ENCODE measurements at places on chromosomes 16 and 17. TPM values are rescaled to one million over a fixed set of nuclear protein-coding genes. Genes with fewer than 3 reads are reported as not detected.
A peak's percentile ranks its signal among the peaks of the same experiment; 100 is the strongest.

The SLC52A1 gene
- not detected for total RNA-seq

The DNAAF1 gene
- 0.20 TPM for total RNA-seq

The EVPL gene
- 2.1 TPM for total RNA-seq

The WIPF2 gene
- 9.0 TPM for total RNA-seq

The UMOD gene
- not detected for total RNA-seq

The CHRNE gene
- 2.5 TPM for total RNA-seq

The CSH1 gene
- total RNA-seq = not detected

The KRT25 gene
- total RNA-seq = 0.84 TPM

The ANKFN1 gene
- total RNA-seq = 0.63 TPM

The CDH15 gene
- 0.84 TPM for total RNA-seq

The BEAN1 gene
- 0.30 TPM for total RNA-seq

The NGFR gene
- total RNA-seq = 205 TPM

The SLC5A11 gene
- total RNA-seq = not detected

The CLEC19A gene
- total RNA-seq = not detected

GRCh38 chr16:75264457-75264998 lies 13.1 kb upstream of the BCAR1 start:
- peak; percentile 48 for DNase-seq

- DNase-seq = no peak
These were observed 1.7 kb upstream of the STAT3 start for GRCh38 chr17:42389899-42390298.

DNA sequence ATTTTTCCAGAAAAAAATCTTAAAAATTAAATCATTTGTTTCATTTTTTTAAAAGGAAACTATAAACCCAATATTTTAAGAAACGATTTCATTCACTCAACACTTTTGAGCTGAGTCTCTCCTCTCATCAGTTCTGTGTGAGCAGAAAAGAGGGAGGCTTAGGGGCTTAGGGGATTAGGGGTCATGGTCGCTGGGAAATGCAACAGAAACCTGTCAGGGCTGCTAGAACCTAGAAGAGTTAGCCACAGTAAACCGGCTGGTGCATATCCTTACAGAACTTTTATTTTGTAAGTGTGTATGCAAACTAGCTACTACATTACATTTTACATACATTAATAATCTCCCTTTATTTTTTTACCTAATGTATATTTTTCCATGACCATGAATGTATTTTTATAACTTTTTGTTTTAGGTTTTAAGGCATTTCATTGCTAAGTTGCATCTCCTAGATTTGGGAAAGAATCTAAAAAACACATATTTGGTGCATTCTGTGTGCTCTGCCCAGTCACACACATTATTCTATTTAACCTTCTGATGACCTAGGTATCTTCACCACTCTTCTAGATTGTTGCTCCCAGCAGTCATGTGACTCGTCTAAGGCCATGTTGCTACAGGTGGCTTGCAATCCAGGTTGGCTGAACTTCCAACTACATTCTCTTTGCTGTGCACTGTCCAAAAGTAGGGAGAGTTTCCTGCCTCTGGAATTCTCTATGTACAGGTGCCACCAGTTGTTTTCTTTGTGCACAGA lies 24.4 kb downstream of the TBC1D3B start:
- peak; percentile 4 for DNase-seq

DNA sequence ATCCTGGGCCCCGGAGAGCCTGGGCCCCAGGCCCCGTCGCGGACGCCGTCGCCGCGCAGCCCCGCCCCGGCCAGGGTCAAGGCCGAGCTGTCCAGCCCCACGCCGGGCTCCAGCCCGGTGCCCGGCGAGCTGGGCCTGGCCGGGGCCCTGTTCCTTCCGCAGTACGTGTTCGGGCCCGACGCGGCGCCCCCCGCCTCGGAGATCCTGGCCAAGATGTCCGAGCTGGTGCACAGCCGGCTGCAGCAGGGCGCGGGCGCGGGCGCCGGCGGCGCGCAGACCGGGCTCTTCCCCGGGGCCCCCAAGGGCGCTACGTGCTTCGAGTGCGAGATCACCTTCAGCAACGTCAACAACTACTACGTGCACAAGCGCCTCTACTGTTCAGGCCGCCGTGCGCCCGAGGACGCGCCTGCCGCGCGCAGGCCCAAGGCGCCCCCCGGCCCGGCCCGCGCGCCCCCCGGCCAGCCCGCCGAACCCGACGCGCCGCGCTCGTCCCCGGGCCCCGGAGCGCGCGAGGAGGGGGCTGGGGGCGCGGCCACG lies 36.8 kb upstream of the ZC3H18 start:
- no peak for DNase-seq

DNA sequence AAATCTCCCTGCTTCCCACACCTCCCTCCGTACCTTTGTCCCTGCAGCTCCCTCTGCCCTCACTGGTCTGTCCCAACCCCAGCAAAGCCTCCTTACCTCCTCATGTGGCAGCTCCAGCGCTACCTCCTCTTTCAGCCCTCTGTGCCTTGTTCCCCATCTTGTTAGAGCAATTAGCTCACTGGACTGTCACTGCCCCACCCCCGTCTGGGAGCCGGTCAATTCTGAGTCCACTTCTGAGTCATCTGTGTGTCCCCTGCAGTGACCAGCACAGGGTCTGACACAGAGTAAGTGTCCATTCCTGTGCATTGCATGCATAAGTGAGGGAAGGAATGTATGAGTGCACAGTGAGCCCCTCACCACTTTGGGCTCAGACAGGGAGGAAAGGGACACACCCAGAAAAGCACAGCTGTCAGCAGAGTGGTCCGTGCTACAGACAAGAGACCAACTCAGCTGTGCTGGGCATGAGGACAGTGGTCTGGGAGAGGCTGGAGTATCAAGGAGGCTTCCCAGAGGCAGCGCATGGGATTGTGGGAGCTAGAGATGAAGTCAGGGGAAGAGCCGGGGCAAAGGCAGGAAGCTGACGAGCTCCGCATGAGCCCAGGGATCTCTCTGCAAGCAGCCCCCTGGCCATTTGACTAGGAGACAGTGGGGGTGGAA lies 45.9 kb downstream of the PITPNM3 start:
- no peak for DNase-seq

DNA sequence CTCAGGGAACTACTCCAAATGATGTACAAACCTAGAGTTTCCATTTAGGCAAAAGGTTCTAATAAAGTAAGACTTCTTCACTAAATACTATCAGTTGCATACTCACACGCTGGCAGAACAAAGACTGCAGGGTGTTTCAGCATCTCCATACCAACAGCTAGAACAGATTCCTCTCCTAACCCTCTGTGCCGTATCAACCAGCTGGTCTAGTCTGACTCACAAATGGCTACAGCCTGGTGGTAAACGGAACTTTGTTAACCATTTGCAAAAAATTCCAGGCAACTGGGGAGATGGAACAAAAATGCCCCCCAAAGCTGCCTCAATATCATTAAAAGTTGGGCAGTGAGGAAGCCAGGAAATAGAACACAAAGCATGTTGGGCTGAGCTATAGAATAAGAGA lies 217.1 kb downstream of the GRIN2A start:
- no peak for DNase-seq

DNA sequence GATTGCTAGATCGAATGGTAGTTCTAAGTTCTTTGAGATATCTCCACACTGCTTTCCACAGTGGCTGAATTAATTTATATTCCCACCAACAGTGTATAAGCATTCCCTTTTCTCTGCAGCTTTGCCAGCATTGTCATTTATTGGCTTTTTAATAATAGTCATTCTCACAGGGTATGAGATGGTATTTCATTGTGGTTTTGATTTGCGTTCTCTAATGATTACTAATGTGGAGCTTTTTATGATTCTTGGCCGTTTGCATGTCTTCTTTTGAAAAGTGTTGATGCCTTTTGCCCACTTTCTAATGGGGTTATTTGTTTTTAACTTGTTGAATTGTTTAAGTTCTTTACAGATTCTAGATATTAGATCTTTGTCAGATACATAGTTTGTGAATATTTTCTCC lies 36.5 kb upstream of the BCAS3 start:
- no peak for DNase-seq

DNA sequence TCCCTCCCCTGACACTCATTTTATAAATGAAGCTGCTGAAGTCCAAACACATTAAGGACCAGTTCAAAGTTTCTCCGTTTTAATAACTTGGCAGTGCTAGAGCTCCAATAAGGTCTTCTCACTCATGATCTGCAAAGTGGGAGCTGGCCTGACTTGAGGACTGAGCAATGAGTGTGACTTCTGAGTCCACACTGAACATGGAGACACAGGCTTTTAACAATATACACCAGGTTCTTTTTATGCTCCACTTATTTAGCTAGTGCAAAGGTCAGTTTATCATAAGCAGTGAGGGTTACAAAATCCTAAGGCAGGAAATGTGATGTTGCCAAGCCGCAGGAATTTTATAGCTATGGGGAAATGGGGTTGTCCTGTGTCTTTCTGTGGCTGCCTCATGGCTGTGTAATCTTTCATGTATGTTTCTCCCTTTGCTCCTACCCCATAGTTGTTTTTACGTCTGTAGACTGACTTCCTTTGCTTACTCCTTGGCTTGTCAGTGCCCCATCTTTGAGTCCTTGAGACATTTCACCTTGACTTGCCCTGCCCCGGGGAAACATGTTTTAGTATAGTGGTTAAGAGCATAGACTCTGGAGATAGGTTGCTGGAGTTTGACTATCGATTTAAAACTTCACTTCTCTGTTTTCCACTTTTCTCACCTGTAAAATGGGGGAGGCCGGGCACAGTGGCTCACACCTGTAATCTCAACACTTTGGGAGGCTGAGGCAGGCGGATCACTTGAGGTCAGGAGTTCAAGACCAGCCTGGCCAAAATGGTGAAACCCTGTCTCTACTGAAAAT lies 12.2 kb upstream of the MMD start:
- no peak for DNase-seq

- no peak for DNase-seq
These were observed 63.9 kb upstream of the CNEP1R1 start for GRCh38 chr16:49961089-49961488.

DNA sequence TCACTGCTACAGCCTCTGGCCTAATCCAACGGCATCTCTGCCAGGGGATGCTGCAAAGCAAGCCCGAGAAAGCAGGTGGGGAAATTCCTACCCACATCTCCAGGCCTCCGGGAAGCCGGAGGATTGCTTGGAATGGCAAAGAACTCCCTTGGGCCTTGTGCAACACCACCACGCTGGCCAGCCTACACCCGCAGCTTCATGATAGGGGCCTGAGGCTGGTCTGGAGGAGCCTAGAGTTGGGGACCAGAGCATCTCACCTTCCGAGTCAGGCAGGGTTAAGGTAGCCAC lies 20.3 kb downstream of the GGA3 start:
- peak; percentile 38 for DNase-seq

- no peak for DNase-seq
These were observed 682 bp downstream of the XAF1 start for GRCh38 chr17:6756425-6757031.

- DNase-seq = no peak
These were observed 100.8 kb upstream of the CORO6 start for GRCh38 chr17:29723278-29724047.

GRCh38 chr16:86292171-86292775 lies 218.1 kb upstream of the FOXF1 start:
- DNase-seq = no peak

DNA sequence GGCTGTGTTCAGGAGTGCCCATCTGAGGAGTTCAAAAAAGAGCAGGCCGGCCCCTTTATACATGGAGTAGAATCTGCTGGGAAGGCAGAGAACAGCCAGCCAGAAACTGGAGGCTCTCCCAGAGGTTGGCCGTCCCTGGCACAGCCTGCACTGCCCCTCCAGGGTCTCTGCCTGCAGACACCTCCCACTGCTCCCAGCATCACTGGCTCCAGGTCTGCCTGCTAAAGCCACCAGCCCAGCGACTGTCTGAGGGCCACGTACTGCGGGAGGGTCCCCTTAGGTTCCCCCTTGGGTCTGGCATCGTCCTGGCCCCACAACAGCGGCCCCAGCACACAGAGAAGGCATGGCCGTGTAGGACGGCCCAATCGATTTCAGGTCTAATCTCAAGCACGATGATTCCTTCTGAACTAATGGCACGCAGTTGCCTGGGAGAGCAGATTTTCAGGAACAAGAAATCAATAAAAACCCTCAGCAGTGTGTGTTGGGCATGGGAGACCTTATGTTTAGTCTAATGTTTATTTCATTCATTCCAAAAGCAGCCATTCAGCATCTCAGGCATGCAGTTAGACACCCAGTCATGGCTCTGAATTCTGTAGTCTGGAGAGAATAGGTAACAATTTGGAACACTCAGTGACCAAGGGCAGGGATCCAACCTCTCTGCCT lies 95.6 kb downstream of the PGS1 start:
- no peak for DNase-seq

DNA sequence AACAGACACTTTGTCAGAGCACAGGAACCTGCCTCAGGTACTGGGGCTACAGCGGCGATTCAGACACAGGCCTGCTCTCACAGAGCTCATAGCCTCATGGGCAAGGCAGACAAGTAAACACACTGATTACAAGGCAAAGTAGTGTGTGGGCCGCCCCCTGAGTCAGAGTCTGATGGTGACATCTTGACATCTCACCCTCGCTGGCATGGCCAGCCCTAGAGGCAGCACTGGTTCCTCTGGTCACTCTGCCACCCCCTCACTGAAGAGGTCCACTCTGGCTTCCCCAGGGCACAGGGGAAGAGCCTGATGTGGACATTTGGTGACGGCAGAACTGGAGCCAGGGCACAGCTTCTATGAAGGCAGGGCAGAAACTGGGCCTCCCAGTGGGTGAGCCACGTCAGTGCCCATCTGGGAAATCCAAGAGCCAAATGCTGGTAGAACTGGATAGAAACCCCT lies 32.9 kb upstream of the TOB1 start:
- no peak for DNase-seq

DNA sequence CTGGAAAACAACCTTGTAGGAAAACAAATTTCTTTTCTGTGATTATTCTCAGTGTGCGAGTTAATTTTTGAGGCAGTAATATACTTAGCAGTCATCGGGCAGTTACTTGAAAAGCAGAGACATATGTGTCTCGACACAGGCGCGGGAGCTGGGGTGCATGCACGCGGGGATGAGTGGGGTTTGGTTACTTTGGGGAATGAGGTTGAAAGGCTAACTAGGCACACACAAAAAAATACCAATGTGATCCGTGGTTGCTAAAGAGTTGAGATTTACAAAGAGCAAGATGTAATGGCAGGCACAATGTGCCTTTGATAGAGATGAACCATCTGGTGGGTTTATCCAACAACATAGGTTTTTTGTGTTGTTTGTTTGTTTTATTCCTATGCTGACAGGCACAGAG lies 703.8 kb upstream of the EEF2KMT start:
- DNase-seq = no peak

DNA sequence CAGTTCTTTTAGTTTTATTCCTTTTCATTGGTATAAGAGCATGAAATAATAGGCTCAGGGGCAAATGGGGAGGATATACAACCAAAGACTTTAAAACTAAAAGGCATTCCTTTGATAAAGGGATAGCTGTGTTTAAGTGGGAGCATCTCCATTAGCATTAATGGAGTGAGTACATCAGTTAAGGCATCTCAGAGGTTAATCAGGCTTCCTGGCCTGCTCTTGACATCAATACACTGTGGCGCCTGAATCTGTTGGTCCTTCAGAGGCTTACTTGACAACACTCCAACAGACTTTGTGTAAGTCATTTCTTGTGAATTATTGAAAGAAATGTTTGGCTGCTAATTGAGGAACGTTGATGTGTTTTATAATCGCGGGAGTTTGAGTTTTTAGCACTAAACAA lies 230.7 kb downstream of the BCAS3 start:
- DNase-seq = no peak

GRCh38 chr16:20807862-20808261 lies 1.5 kb downstream of the REXO5 start:
- no peak for DNase-seq

GRCh38 chr17:7261379-7262191 lies 693 bp downstream of the CLDN7 start:
- DNase-seq = no peak

- no peak for DNase-seq
These were observed 58.5 kb downstream of the HS3ST3B1 start for GRCh38 chr17:14359163-14360020.

- no peak for DNase-seq
These were observed 2.0 kb downstream of the CRYM start for GRCh38 chr16:21276090-21276489.
